ENCODE measurements at places on chromosomes 3 and 15. TPM values are rescaled to one million over a fixed set of nuclear protein-coding genes. Genes with fewer than 3 reads are reported as not detected.

GRCh38 chr3:180829409-180830405 lies 82.8 kb upstream of the FXR1 start:
- no peak for DNase-seq

DNA sequence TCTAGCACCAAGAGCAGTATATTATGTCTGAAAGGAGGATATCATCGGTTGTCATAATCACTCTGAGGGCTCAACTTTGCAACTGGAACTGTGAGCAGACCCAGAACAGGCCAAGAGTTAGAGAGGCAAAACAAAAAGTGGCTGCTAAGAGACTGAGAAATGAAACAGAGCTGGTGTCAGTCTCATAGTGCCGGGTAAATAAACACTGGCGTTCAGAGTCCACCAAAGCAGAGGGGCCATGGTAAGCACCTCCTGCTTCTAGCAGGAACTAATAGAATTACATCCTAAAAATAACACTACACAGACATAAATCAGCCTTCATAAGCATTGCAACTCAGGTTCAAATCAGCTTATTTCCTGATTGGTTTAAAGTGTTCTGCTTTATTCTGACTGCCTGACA lies 10.3 kb upstream of the IL12A start:
- no peak for DNase-seq

DNA sequence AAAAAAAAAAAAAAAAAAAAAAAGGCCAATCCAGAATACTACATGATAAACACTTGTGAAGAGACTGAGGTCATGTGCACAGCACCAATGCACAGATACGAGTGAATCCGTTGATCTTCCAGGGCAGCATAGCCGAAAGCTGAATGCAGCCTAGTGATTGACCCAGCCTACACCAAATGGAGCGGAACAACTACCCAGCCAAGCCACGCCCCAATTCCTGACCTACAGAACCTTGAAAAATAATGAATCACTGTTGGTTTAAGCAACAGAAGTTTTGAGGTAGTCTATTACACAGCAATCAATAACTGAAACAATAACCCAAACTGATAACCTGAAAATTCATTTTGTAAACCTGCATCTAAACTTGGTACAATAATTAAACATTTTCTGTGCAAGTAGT lies 361.0 kb downstream of the FHIT start:
- peak; percentile 11 for DNase-seq

GRCh38 chr3:115512565-115513415 lies 110.5 kb upstream of the GAP43 start:
- no peak for DNase-seq

GRCh38 chr3:15110206-15110605 lies 11.3 kb upstream of the RBSN start:
- no peak for DNase-seq

- DNase-seq = no peak
Measured at GRCh38 chr15:28097656-28098359, 1.3 kb downstream of the OCA2 start.

- no peak for DNase-seq
Measured at GRCh38 chr3:37667335-37667734, 194.3 kb upstream of the CTDSPL start.

DNA sequence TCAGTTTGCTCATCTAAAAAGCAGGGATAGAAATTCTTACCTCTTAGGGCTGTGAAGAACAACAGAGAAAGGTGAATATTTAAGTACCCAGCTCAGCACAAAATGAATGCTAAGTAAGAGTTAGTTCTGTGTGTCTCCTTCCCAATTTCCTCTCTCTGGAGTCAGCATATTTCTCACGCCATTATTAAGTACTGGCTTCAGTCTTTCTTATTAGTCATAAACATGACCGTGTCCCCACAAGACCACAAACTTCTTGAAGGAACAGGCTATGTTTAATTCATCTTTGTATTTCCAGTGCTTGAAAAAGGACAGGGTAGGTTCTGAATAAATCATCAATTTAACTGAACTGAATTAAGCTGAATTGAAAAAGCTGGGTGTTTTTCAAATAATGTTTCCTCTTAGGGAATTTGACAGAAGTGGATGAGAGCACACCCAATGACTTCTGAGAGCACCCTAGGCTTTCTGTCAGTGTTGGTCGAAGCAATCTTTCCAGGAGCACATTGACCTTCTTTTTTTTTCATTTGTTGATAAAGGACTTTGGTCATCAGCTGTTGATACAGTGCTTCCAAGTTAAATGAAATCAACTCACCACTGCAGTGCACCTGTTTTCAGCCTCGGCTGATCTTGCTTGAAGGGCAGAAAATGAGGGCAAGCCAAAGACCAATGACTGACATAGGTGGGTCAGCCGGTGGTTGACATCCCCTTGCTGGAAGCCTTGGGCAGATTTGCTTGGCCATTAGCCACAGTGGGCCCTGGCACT lies 324.6 kb downstream of the MFSD1 start:
- DNase-seq = no peak

Gene PLAAT1
- 6.0 TPM for total RNA-seq

GRCh38 chr3:141835557-141836229 lies 40.8 kb upstream of the ATP1B3 start:
- DNase-seq = no peak

All from Caki2 (cell line).